ENCODE measurements at places on chromosomes 7 and 10. TPM values are rescaled to one million over a fixed set of nuclear protein-coding genes. Genes with fewer than 3 reads are reported as not detected.

The SUN3 gene
- not detected for total RNA-seq

- no peak for DNase-seq
Observed at GRCh38 chr7:43379210-43379609, 203.7 kb upstream of the STK17A start.

DNA sequence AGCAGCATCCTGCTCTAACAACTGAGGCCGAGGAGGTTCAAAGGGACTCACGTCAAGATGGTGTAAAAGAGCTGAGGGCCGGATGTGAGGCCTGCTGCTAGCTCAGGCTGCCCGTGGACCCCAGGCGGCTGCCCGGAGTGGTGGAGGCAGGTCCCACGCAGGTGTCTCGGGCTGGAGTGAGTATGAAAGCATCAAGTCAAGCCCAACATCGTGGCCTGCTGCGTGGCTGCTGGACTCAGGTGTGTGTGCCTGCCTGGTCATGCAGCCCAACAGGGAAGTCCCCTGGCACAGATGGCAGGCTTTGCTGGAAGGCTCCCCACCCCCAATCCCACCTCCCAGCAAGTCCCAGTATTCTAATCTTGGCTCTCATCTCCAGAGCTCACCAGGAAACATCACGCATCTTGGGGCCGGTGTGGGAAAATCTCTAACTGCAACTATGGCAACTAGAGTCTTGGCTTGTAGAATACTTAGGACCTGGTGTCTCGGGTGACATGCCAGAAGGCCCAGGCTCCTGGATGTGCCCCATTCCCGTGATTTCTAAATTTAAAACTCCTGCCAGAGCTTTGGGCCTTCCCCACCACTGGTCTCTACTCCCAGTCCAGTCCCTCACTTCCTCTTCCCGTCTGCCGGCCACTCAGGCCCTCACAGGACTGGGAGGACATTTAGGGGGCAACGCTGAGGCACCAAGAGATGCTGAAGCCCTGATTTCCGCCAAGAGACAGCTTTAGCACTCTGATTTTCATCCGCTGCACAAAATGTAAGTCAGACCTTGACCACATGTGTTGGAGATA lies 85.9 kb downstream of the PRKAG2 start:
- DNase-seq, result no peak

- peak; percentile 75 for DNase-seq
Observed at GRCh38 chr10:99845837-99846382, 63.5 kb downstream of the ABCC2 start.

DNA sequence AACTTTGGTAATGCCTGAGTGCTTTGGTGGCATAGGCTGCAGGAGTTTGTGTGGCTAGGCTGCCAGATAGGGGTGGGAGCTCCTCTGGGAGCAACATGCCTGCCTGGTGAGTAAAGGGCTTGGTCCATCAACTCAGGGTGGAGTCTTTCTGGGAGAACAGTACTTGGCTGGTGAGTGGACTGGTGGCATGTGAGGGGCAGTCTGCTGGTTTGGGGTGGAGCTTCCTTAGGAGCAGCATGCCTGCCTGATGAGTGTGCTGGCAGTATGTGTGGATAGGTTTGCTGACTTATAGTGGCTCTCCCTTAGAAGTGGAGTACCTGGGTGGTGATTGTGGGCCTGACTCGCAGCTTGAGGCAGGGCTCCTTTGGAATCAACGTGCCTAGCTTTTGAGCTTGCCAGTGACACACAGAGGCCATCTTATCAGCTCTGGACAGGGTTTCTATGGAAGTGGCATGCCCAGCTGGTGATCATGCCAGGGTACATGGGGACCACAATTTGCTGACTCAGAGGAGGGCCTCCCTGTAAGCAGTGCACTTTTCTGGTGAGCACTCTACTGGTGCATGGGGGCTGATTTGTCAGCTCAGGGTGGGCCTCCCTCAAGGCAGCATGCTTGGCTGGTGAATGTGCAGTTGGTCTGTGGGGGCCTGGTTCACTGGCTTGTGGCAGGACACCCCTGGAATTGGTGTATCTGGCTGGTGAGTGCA lies 35.0 kb upstream of the SRI start:
- no peak for DNase-seq

GRCh38 chr10:124085680-124086079 lies 7.7 kb downstream of the CHST15 start:
- no peak for DNase-seq

GRCh38 chr10:58755340-58755610 lies 242.6 kb downstream of the BICC1 start:
- no peak for DNase-seq

GRCh38 chr7:102897211-102897631 lies 15.6 kb upstream of the LRRC17 start:
- no peak for DNase-seq

Measured in urinary bladder (tissue), 4 donors.